ENCODE measurements at places on chromosomes 12 and 14.
A peak's percentile ranks its signal among the peaks of the same experiment; 100 is the strongest.

- DNase-seq: no peak
Observed at GRCh38 chr14:52000019-52000582, 10.8 kb downstream of the RTRAF start.

DNA sequence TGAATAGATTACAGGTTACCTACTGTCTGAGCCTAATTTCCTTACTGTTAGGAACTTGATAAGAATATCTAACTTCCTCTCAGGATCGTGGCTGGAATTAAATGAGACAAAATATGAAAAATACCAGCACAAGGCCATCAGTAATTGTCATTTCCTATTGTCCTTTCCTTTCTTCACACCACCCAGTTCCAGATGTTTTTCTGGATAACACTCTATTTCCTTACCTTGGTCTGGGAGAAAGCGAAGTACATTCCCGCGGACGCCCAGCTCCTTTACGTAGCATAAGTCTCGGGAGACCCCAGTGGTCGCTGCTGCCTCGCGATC lies 376 bp downstream of the GDF3 start:
- DNase-seq: no peak

GRCh38 chr12:114397978-114398881 lies 7.7 kb downstream of the TBX5 start:
- DNase-seq: no peak

DNA sequence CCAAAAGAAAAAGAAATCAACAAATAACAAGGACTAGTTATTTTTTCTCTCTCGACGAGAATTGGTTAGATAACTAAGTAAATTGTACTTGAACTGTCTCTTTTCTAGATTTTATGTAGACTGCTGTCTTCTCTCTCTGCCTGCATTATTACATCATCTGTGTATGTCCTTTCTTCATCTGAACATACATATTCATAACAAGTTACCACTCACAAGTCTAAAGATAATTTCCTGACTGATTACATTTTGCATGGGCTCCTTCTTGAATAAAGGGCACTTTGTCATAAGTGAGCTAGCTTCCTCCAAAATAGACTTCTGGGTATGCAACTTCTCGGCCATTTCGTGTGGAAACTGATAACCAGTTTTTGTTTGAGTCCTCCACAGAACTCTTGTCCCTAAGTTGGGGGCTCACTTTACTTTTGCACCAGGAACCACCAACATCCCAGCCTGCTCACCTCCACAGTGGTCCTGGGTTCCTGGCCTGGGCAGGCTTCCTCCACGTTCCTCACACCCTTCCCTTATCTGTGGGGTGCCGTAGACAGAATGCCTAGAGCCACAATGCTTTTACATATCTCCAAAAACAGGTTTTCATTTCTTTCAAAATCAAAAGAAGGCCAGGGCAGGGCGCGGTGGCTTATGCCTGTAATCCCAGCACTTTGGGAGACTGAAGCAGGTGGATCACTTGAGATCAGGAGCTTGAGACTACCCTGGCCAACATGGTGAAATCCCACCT lies 6.2 kb upstream of the DDX47 start:
- no peak for DNase-seq

- no peak for DNase-seq
Observed at GRCh38 chr14:95498622-95499353, 17.7 kb downstream of the SYNE3 start.

DNA sequence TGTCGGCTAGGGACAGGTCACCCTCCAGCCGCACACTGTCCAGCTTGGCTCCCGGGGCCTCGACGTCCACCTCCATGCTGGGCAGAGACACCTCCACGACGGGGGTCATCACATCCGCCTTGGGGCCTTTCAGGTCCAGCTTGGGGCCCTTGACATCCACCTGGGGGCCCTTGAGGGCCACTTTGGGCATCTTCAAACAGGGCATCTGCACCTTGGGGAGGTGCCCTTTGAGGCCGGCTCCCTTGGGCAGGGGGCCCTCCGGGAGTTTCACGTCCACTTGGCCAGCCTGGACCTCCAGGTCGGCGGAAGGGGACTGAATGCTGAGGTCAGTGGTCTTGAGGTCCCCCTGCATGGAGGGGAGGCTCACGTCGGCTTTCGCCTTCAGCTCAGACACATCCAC lies 17.9 kb downstream of the PLD4 start:
- no peak for DNase-seq

DNA sequence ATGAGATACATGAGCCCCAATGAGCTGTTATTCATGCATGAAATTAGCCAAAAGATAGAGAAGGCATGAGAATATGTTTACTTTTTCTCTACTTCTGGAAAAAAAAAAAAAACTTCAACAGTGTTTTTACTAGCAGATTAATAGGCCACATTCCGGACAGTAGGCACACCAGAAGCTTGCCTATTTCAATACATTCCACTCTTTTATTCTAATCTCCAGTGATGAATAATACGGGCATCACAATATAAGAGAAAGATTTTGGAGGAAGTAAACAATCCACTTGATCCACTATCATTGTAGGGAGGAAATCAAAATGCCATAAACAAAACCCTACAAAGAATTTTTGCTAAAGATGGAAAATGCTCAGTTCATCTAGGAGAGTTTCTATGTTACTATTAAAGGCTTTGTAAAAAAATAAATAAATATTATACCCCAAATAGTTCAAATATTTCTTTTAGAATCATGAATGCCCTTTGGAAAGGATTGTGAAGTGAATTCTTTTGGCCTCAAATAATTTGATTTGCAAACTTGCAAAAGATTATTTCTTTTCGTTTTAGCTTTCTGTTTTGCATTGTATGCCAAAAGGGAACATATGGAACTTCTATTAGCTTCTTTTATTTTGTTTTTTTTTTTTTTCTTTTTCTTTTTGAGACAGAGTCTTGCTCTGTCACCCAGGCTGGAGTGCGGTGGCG lies 232.6 kb downstream of the EPS8 start:
- DNase-seq: no peak

GRCh38 chr12:103379670-103380069 lies 116.1 kb downstream of the C12orf42 start:
- no peak for DNase-seq

- DNase-seq: peak; percentile 86
Observed at GRCh38 chr12:46959502-46959901, 119.9 kb upstream of the PCED1B start.

DNA sequence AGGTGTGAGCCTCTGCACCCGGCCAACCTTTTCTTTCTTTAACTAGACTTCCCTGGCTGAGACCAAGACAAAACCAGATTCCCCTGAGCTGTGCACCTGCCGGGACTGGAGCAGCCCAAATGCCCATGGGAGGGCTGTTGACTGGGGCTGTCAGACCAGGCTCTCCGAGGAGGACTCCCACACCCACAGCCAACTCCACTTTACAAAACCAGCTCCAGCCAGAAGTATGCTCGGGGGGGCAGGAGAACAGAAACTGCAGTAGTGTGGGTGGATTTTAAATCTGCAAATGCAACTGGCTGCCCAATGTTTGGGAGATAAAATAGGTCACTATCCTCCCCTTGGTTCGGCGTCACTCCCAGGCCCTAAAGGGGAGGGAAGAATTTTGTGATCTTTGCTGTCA lies 78.5 kb downstream of the VCPKMT start:
- DNase-seq: no peak

DNA sequence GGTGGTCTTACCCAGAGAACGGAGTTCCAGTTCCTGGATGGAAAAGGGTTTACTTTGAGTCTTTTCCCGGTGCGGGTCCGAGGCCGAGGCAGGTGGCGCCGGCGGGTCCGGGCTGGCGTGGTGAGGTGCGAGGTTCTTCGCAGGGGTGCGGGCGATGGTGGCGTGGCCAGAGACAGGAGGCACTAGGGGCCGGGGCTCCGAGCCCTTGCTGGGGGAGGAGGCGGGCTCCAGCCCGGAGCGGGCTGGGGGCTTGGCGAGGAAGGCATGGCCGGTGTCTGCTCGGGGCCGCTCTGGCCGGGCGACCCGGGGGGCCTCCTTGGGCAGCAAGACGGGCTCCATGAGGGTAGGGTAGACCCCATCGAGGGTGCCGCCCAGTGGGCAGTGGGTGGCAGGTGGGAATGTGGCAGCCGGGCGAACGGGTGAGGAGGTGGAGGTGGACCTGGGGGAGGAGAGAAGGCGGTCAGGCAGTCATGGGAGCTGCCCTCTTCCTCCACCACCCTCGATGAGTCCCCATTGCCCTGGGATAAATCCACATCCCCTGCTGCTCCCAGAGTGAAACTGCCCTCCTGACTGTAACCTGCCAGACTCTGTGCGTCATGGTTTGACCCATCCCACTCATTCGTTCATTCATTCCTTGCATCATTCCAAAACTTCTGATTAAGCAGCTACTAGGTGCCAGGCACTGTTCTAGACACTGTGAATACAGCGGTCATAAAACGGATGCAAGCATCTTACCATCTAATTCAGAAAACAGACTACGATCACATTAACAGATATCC lies 42.0 kb downstream of the RFLNA start:
- no peak for DNase-seq

DNA sequence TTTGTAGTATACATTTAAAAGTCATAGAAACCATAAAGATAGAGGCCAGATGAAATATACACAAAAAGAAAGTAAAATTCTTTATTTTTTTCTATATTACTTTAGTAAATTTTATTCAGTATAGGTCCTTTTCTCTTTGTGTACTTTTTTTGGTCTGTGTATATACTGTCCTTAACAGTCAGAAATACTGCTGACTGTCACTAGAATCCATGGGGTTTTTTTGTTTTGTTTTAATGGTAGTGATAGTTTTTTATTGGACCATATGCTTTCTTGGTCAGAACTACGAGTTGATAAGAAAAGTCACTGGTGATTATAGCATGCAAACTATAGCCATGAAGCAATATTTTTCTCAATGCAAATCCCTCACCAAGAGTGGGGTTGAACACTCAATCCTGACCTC lies 165.4 kb downstream of the FOXA1 start:
- no peak for DNase-seq

- no peak for DNase-seq
Observed at GRCh38 chr14:87994974-87995373, 2.0 kb upstream of the GALC start.

DNA sequence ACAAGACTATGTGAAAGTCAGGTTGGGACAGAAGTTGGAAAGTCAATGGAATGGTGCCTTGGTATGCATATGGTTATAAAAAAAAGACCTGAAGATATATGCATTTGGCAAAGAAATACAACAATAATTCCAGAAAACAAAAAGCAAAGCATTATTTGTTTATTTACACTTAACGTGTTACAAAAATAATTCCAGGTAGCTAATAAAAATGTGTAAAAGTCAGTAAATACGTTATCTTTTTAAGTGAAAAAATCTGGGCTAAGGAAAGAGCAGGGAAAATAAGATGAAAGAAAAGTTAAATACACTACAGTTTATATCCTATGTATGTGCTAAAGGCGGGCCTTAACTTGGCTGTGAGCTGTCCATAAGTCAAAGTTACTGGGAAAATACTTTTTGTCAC lies 266.3 kb downstream of the MED13L start:
- DNase-seq: no peak

Data from A172 (cell line).